ENCODE measurements at places on chromosomes 11 and 22.

DNA sequence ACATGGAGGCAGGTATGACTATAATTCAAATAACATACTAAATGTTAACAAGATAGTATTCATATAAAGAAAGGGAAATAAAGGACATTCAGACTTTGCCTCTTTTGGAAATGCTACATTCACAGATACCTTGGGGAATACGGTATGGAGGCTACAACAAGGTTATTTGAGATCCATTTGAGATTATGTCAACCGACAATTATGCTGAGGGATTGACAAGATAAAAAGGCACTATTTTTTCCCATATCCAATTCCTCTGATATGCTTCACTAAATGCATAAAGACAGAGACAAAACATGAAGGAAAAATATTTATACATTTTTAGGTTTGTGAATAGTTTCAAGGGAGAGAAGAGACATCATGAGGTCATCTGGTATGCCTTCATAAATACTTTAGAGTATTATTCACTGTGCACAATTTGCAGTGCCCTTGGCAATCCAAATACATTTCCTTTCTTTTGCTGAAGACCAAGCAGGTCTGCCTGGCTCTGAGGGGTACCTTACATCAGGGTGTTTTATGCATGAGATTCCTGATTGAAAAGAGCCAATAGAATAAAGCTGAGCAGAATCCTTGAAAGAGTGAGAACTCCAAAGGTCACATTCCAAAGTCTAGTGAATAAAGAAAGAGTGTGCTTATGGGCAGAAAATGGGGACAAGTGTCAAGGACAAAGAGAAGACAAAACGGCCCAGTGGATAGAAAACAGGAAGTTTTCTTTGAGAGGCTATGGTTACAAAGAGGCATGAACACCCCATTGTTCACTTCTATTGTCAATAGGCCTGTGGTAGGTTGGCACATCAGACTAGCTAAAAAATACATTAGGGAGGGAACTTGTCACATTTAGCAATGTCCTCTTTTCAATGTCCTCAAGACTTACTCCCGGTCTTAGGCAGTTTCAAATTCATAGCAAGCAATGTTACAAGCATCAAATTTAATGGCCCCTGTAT, 455.8 kb downstream of the LRRC4C start:
- DNase-seq = no peak

DNA sequence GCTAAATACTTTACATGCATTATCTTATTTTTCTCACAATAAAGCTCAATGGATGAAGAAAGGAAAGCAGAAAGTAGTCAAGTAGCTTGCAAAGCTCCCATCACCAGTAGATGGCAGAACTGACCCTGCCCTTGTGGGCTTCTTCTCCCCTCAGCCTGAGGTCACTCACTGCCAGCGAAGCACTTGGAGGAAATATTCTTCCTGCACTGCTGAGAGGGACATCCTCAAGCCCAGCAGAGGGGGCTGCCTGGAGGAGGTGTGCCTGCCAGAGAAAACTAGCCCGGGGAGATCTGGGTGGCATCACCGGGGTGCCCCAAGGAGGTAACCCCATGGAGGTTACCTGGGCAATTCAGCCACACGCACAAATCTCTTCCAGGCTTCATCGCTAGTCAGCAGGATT, 6.6 kb downstream of the APOL4 start:
- DNase-seq = no peak

DNA sequence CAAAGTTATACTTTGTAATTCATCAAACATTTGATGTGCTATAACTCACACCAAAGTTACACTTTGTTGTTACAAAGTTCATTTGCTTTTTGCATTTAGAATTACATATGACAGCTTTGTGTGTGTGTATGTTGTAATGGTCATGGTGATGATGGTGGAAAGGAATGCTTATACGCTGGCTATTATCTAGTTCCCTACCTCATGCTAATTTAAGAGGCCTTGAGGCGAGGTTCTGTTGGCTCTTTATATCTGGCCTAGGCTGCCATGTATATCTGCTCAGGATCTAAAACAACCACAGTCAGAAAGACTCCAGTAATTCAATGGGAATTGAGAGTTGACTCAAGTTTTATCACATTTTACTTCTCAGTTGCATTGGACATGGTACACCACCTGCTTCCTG, 123.4 kb downstream of the SLC17A6 start:
- no peak for DNase-seq

DNA sequence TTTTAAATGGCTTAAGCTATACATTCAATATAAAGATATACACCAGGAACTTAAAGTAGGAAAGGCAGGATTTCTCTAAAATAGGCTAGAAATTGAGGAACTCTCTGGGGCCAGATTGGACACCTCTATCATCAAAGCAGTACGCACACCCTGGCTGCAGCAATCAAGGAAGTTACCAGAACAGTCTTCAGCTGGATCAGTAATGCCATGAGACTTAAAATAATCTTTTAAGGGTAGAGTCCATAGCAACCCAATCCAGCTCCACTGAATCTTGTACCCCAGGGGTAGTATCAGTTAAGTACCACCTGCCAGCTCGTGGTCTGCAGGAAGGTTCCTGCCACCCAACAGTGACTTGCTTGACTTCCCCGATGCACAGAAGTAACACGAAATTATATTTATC, 3.0 kb downstream of the RDX start:
- no peak for DNase-seq

DNA sequence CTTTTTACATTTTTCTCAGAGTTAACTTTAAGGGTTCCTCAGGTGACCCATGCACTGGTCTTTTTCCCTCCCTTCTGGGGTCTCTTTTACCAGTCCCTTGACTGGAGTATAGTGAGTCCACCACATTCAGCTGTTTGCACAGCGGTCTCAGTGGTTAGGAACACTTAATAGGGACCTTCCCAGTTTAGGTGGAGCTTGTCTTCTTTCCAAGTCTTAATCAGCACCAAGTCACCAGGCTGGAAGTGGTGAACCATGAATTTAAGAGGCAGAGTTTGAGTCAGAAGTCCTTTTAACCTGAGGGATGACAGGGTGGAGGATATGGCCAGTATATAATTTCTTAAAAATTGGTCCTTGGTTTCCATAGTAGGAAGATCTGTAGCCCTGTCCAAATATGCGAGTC, 349.7 kb upstream of the MPPED2 start:
- no peak for DNase-seq

GRCh38 chr11:1139441-1140083, 18.2 kb upstream of the MUC5AC start:
- DNase-seq = no peak

GRCh38 chr11:34468209-34468841, 29.6 kb downstream of the CAT start:
- DNase-seq = no peak

GRCh38 chr22:29801153-29801552, 34.0 kb downstream of the UQCR10 start:
- no peak for DNase-seq

DNA sequence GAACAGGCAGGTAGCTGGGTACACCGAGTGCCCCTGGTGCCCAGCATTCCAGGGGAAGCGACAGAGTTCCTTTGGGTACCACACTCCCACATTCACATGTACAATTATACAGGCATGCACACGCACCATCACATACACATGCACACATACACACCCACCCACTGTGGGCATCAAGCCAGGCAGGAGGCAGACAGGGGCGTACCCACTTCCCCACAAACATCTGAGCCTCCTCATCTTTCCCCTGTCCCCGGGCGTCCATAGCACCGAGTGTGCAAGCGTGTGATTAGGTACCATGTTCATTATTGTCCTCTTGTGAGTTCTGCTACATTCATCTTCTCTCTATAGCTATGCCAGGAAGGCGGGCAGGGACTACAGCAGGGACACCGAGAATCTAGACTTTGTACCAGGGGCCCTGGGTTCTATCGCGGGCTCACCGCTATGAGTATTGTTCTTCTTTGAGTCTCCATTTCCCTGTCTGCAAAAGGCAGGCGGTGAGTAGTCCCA, 2.1 kb upstream of the CARD10 start:
- DNase-seq = no peak

- DNase-seq = no peak
Observed at GRCh38 chr11:34509336-34509876, 4.2 kb downstream of the ELF5 start.

DNA sequence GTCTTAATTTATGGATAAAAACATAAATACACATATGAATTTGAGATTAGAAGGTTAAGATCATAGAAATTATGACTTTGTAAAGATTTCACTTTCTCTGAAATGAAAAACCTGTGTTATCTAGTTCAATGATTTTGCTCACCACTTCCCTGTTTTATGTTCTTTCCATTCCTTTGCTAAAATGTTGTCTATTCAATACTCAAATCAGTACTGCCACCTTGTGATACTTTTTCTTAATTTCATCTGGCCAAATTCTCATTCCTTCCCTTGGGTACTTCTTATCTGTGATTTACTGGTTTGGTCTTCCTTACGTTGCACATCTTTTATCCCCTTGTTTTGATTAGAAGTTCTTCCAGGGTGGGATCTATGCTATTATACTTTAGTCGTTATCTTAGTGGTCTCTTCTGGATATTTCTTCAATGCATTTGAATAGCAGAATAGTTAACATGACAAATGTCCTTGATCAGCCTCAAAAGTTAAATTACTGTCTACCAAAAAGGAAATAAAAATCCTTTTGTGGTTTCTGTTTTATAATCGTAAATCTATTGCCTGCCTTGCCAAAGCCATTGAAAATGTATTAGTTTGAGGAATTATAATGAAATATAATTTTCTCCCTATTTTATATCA, 197.0 kb downstream of the PGR start:
- DNase-seq = no peak

GRCh38 chr11:18765554-18765953, 26.0 kb downstream of the PTPN5 start:
- DNase-seq = no peak

DNA sequence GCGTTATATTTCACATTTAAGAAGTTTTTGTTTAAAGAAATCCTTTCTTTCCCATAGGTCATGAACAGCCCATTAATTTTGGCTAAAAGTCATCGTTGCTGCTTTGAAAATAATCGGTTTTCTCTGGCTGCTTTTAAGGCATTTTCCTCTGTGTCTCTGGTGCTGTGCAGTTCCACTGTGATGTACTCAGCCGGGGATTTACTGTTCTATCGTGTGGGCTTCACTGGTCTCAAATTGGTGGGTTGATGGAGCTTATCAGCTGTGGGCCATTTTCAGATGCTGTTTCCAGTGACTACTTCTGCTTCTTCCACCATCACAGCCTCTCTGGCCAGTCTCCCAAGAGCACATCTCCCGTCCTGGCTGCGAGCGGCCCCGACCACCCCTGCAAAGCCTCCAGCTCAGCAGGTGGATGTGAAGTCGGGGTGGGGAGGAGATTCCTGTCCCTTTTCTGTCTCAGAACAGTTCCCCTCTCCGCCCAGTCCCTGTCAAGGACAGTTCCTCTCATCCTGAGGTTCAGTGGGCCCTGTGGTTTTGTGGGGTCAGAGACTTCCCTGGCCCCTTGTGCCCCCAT, 20.3 kb downstream of the IFITM10 start:
- no peak for DNase-seq

GRCh38 chr11:108733479-108734116, 68.7 kb downstream of the DDX10 start:
- no peak for DNase-seq

- no peak for DNase-seq
Observed at GRCh38 chr11:108966206-108966605, 301.3 kb downstream of the DDX10 start.

DNA sequence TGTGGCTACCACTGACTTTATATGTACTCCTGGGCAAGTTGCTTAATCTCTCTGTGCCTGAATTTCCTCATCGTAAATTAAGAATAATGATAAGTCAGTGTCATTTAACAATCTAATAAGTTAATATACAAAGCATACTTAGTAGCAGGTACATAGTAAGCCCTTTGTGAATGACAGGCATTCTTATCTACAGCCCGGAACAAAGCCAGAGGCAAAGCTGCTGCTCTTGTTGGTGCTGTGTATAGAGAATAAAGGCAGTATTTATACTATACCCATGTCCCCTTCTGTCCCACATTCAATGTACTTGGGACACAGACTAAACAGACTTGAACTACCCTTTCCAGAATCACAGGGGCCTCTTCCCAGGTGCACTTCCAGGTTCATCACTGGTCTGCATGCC, 229.7 kb upstream of the NCAM1 start:
- no peak for DNase-seq

DNA sequence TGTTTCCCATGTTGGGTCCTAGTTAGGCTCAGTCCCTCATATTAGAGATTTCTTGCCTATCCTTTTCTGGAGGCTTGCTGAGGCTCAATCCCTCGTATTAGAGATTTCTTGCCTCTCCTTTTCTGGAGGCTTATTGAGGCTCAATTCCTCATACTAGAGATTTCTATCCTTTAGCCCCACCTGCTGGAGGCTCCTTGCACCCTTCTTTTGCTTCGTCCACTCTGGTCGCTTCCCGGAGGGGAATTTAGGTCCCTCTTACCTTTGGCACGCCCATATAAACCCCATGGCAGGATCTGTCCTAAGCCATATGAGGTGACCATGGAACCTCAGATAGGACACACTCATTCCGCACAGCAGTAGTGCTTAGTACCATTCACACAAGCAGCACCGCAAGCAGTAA, 15.9 kb downstream of the CYP2D6 start:
- no peak for DNase-seq

DNA sequence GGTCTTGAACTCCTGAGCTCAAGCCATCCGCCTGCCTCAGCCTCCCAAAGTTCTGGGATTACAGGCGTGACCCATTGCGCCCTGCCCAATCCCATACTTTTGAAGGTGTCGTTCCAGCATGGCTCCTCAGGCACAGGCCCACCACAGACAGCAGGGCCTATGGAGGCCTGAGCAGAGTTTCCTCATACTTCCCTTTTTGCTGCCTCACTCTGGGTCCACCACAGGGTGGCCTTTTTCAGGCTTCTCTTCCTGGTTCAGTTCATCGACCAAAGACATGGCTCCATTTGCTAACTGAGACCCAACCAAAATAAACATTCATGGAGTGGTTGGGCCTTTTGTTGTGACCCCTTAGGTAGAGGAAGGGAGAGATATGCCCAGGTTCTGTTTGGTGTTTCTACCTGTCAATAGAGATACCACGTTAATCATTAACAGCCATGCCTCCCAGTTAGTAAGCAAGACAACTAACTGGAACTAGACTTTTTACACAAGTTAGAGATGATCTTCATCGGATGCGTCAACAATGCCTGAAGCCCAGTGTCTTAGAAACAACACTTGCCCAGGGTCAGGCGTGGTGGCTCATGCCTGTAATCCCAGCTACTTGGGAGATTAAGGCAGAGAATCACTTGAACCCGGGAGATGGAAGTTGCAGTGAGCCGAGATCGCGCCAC, 35.1 kb downstream of the TRIOBP start:
- no peak for DNase-seq

DNA sequence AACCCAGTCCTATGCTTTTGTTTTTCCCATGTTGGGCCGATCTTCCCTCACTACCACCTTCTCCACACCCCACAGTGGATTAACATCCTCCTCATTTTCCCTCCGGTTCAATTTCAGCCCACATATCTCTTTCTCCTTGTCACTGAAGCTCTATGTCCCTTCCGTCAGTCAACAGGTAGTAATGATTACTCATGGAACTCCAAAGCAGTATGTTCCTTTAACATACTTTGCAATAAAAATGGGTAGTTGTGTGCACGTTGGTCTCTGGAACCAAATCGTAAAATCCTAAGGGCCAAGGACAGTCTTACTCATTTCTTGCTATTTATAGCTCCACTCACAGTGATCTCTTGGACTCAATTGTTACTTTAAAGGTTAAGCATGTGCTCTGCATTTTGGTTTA, 20.2 kb downstream of the AMOTL1 start:
- no peak for DNase-seq

Data from stimulated activated CD4-positive, alpha-beta T cell treated with anti-CD3 and anti-CD28 coated beads, Interleukin-1b, Interleukin-23, amount 100 ng/mL, for 1 hour (primary cell).